CD4-positive, CD25-positive, alpha-beta regulatory T cell (primary cell): ENCODE measurements at places on chromosomes 16 and 17. TPM values are rescaled to one million over a fixed set of nuclear protein-coding genes. Genes with fewer than 3 reads are reported as not detected.

GRCh38 chr16:5465714-5466113 is 368.1 kb upstream of the EEF2KMT start:
- DNase-seq: no peak

The CALB2 gene
- not detected for total RNA-seq

- DNase-seq: no peak
These were observed 50.5 kb downstream of the WWP2 start for GRCh38 chr16:69812688-69813014.

GRCh38 chr17:51455931-51456330 is 195.6 kb downstream of the UTP18 start:
- no peak for DNase-seq

The KRTAP16-1 gene
- total RNA-seq: 0.42 TPM

DNA sequence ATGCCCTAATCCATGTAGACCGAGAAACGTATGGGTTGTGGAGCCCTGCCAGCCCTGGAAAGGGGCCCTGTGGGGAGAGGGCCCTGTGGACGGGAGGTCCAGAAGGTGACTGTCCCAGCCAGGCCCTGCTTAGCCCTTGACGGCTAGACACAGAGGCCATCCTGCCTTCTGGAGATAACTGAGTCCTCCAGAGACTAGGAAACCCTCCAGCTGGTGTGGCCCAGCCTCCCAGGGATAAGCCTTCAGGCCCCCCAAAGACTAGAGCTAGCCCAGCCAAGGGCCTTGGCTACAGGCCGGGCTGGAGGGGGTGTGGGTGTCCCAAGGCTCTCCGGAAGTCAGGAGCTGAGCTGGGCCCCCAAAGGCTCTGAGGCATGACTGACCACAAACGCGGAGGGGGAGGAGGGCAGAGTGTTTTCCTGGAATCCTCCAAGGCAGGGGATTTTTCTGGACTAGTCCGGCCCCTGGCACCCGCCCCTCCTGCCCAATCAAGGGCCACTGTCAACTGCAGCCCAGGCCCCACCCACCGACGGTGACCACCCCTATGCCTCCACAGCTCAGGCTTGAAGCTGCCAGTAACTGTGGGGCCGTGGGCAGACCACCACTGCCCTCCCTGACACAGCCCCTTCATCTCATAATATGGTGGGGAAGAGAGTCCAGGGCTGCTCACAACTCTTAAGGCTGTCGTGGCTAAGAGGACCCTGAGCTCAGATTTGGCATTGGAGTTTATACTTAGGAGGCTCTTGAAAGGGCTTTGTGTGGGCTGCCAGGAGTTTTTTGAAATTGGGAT is 885 bp upstream of the VASN start:
- no peak for DNase-seq

The CACNG5 gene
- total RNA-seq: not detected

The HSPB9 gene
- total RNA-seq: not detected

DNA sequence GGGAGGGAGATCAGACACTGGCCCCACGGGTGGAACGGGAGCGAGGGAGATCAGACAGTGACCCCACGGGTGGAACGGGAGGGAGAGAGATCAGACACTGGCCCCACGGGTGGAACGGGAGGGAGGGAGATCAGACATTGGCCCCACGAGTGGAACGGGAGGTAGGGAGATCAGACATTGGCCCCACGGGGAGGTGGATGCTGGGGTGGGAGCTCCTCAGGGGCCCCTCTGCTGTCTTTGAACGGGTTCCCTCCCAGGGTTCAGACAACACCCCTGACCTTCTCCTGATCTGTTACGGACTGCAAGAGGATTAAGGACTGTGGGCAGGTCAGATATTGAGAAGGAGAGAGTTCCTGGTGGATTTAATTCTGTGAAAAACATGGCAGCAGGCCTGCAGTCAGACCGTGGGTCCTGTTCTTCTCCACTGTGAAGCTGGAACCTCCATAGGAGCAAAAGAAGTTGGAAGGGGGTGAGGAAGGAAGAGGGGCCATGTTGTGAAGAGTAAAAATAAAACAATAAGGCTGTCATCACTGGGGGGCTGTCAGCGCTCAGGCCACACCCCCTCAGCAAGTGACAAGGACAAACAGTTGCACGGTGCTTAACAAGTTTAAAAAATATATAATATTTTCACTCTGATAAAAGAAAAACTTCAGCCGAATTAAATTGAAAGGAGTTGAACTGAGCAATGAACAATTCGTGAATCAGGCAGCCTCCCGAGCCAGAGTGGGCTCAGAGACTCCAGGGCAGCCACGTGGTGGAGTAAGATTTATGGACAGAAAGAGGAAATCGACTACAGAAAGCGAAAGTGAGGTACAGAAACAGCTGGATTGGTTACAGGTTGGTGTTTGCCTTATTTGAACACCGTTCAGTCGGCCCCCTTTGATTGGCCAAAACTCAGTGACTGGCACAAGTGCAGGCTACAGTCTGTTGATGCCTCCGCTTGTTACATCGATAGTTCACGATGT is 348.7 kb upstream of the TNRC6C start:
- peak; percentile 72 for DNase-seq

DNA sequence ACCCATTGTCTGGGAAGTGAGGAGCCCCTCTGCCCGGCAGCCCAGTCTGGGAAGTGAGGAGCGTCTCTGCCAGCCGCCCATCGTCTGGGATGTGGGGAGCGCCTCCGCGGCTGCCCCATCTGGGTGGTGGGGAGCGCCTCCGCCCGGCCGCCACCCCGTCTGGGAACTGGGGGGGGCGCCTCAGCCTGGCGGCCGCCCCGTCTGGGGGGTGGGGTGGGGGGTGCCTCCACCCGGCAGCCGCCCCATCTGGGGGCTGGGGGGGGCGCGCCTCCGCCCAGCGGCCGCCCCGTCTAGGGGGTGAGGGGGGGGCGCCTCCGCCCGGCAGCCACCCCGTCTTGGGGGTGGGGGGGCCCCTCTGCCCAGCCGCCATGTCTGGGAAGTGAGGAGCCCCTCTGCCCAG is 78.4 kb downstream of the RPGRIP1L start:
- DNase-seq: no peak

DNA sequence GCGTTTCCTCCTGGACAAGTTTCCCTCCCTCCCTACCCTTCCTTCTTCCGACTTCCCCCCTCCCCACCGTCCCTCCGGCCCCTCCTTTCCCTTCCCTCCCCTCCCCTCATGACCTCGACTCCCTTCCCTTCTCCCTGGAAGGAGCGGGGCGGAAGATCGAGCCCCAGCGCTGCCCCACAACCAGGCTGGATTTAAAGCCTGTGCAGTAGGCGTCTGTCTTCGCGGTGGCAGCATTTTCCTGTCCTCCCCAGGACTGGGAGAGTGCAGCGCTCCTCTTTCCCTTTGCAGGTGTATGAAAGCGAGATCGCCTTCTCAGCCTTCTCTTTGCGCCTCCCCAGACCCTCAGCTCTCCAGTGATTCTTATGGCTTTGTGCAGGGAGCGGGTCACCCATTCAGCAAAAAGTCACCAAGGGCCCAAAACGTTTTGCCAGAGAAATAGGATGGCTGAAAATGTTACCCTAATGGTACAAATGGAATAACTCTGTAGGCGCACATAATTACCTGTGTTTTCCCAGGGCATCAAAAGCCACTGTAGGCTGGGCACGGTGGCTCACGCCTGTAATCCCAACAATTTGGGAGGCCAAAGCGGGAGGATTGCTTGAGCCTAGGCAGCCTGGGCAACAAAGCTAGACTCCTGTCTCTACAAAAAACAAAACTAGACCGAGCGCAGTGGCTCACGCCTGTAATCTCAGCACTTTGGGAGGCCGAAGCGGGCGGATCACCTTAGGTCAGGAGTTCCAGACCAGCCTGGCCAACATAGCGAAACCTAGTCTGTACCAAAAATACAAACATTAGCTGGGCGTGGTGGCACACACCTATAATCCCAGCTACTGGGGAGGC is 40.8 kb downstream of the SLFN12L start:
- DNase-seq: no peak

The CCL18 gene
- not detected for total RNA-seq

GRCh38 chr17:19614900-19615299 is 33.7 kb upstream of the ALDH3A2 start:
- no peak for DNase-seq

- DNase-seq: no peak
These were observed 11.5 kb upstream of the TOX3 start for GRCh38 chr16:52558448-52558847.

The GUCY2D gene
- total RNA-seq: not detected

The CRHR1 gene
- not detected for total RNA-seq
